ENCODE measurements at places on chromosomes 2 and 18.

DNA sequence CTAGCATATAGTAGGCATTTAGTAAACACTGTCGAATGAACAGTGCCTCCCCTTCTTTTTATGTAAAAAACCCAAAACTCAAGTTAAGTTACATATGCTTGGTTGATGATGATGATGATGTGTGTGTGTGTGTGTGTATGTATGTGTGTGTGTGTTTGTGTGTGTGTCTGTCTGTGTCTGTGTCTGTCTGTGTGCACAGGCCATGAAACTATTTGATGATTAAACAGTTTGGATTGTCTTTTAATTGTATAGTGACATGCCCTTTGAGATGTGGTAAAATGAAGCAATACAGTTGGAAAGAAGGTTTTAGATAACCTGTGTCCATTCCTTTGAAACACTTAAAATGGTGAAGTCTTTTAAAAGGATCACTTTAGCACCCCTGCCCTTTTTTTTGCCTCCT is 105.6 kb downstream of the MAP4K4 start:
- DNase-seq, result no peak

DNA sequence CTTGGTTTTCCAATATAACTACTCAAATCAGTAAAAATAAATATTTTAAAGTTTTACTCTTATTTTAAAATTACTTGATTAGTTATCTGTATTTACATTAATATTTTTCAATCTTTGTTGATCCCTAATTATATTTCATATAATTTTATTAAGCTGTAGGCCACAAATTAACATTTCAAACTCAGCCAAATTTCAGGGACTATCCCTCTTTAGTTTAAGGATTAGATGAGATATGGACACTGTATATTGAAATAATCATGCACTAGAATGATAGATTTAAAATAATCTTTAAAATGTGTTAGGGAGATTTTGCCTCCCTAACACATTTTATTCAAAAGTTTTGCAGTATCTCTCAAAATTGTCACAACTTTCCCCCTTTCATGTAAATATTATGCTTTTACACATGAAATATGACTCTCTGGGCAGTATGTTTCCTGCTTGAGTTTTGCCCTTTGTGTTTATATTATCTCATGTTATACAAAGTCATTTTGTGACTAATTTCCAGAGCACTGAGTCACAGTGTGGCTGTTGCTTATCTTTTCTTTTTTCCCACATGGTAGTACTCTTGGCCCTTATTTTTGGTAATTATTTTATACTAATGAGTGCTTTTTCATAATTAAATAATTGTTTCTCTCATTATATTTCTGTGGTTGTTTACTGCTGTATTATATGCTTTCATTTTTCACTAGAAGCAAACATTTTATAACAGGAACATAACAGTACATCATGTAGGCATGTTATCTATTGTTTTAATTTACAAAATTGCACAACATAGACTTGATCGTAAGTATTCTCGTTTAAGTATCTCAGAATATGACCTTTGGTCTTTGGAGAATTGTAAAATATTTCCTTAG is 1.2 kb downstream of the TFPI start:
- DNase-seq, result no peak

- no peak for DNase-seq
Measured at GRCh38 chr18:45068400-45069094, 387.9 kb downstream of the SETBP1 start.

DNA sequence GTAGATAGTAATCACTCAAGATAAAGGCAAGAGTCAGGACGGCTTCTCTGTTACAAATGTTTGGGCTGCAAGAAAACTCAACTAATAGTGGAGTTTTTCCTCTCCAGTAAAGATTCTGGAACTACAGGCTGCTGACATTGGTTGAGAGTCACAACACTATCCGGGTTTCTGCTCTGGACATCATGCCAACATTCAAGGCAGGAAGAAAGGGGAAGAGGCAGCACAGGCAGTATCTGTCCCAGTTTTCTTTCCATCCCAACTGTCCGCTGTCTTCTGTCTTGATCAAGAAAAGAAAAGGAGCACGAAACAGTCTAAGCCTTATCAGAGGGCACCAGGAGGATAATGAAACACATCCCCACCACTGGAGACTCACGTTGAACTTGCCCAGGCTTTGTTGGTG is 132.1 kb downstream of the MAIP1 start:
- no peak for DNase-seq

DNA sequence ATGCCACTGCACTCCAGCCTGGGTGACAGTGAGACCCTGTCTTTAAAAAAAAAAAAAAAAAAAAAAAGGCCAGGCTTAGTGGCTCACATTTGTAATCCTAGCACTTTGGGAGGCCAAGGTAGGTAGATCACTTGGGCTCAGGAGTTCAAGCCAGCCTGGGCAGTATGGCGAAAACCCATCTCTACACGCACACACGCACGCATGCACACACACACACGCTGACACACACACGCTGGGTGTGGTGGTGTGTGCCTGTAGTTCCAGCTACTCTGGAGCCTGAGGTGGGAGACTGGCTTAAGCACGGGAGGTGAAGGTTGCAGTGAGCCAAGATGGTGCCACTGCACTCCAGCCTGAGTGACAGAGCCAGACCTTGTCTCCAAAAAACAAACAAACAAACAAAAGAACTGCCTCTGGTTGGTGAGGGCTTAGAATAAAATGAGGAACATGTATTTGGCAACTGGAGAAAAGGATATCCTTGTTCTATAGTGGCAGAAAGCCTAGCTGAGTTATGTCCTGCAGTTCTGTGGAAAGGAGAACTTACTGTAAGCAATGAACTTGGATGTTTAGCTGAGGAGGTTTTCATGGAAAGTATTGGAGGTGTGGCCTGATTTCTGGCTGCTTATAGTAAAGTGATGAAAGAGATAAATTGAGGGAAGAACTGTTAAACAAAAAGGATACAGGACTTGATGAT is 34.0 kb downstream of the HAT1 start:
- DNase-seq, result no peak
